ENCODE measurements at places on chromosomes 3 and 15. TPM values are rescaled to one million over a fixed set of nuclear protein-coding genes. Genes with fewer than 3 reads are reported as not detected.

DNA sequence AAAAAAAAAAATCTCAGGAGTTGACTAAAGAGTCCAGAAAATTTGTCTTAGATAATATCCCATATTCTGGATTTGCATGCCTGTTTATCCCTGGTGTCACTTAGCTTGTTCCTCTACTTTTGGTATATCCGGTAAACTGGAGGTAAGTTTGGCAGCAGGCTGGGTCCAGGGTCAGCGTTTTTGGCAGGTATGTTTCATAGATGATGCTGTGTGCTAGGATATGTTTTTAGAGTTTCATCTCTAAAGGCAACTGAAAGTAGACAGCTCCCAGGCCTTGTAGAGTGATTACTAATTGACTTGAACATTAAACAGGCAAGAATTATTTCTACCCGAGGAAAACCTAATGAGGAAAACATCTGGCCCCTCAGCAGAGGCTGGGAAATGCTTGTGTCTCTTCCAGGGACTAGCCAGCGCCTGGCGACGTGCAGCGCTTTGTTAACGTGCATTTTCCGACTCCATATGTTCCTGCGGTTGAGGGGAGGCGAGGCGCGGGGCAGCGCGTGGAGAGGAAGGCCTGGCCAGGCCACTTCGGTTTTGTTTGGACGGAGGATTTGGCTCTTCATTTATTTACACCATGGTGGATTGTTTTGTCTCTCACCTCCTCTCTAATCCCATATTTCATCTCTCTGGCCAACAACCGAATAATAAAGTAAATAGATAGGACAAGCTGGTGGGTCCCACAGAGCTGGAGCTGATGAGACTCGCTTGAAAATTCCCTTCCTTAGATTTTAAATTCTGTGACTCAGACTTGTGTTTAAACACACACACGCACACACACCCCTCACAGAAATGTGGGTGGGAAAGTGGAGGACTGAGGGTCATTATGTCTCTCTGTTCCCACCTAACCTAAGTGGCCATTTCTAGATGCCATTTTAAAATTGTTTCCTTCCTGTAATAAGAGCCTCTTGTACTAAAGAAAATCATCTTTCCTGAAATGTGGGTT lies 65.3 kb downstream of the ASB7 start:
- DNase-seq: peak; percentile 6

Gene GPR160
- 15.4 TPM for total RNA-seq

DNA sequence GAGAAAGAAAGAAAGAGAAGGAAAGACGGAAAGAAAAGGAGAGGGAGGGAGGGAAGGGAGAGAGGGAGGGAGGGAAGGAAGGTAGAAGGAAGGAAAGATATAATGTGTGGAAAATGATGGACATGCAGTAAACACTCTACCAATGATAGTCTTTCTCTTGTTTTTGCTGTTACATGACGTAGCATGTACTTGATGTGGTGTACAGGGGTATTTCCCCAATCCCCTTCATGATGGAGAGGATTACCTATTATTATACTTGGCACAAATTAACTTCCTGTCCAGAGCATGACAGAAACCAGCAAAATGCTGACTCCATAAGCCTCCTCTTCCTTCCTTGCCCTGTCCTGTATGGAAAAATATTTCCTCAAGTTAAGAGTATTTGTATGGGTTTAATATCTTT lies 124.4 kb downstream of the B3GALNT1 start:
- no peak for DNase-seq

DNA sequence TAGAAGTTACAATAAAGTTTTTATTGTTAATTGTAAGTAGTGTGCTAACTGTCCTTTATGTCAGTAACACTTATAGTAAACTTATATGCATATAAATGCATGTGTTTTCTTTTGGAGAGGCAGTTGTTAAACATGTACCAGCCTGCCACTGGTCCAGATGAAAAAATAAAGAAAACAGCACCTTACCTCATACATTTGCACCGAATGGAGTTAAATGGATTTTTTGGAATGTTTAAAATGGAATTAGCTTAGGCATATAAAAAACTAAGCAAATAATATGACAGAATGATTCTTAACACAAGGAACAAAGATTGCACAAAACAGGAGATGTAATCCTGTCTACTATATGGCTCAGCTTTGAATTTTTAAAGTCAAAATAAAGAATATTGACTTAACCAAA lies 50.2 kb upstream of the ALDH1A3 start:
- DNase-seq: no peak

- no peak for DNase-seq
Observed at GRCh38 chr3:178930116-178930515, 141.5 kb downstream of the ZMAT3 start.

Gene OXTR
- total RNA-seq: 4.2 TPM

DNA sequence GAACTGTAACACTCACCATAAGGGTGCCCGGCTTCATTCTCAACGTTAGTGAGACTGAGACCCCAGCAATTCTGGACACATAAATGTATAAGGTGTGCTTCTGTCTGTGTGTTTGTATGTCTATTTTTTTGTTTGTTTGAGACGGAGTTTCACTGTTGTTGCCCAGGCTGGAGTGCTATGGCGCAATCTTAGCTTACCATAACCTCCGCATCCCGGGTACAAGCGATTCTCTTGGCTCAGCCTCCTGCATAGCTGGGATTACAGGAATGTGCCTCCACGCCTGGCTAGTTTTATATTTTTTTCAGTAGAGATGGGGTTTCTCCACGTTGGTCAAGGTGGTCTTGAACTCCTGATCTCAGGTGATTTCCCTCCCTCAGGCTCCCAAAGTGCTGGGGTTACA lies 43.3 kb upstream of the C2CD4B start:
- DNase-seq: no peak

Gene ADIPOQ
- not detected for total RNA-seq

Gene SLC30A4
- total RNA-seq: 0.04 TPM

DNA sequence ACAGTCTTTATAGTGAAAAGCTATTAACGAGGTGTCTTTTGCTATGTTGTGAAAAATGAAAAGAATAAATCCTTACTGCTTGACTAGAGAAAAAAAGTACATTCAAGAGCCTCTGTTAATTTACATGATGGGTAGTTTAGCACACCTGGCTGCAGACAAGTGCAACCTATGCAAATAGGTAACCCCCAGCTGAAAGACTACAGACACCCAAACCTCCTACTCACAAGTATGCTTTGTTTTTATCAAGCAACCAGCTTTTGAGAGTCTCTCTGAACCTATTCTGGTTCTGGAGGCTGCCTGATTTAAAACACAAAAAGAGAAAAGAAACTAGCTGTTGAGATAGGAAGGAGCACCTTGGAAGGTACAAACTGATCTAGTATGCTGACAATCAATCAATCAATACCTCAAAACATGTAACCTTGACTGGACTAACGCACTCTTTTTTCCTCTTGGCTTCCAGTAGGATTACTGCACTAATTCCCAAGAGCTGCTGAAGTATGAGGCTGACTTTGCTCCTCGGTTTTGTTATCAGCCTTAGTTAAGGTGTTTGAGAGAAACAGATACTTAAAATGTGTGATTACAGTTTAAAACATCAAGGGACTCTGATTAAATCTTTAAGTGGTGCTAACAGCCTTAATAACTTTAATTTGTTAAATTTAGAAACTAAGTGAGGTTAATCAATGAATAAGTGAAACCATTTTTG lies 63.6 kb downstream of the OSBPL10 start:
- no peak for DNase-seq

All from H7 (cell line).